A549 treated with AZD2906 at 1 μM for 4 hours (cell line): ENCODE measurements at places on chromosomes 7 and 10. TPM values are rescaled to one million over a fixed set of nuclear protein-coding genes. Genes with fewer than 3 reads are reported as not detected.

Gene OAT
- 65.9 to 101 TPM (median 73.9 TPM) in 5 replicates for total RNA-seq

Gene CXCL12
- total RNA-seq, result 0.08 to 0.25 TPM (median 0.19 TPM) in 5 replicates

Gene IGF2BP3
- 24.0 to 37.3 TPM (median 29.7 TPM) in 5 replicates for total RNA-seq

Gene DNA2
- total RNA-seq, result 7.1 to 11.5 TPM (median 8.4 TPM) in 5 replicates

Gene KLF14
- total RNA-seq, result 0.03 to 0.07 TPM (median 0.05 TPM) in 4 of 5 replicates, not detected in the other

Gene PCBD1
- total RNA-seq, result 182 to 253 TPM (median 230 TPM) in 5 replicates

Gene AMZ1
- 0.05 to 0.08 TPM (median 0.06 TPM) in 5 replicates for total RNA-seq

Gene VKORC1L1
- 24.3 to 30.7 TPM (median 29.4 TPM) in 5 replicates for total RNA-seq

Gene PFKFB3
- 115 to 140 TPM (median 134 TPM) in 5 replicates for total RNA-seq

Gene STEAP1B
- total RNA-seq, result 0.07 to 0.19 TPM (median 0.12 TPM) in 4 of 5 replicates, not detected in the other

Gene MYL10
- total RNA-seq, result not detected in 5 replicates

Gene NXPH1
- not detected in 5 replicates for total RNA-seq

Gene CABCOCO1
- total RNA-seq, result 0.16 to 0.50 TPM (median 0.41 TPM) in 5 replicates

Gene TYW1B
- 2.2 to 2.8 TPM (median 2.6 TPM) in 5 replicates for total RNA-seq

Gene GNAT3
- total RNA-seq, result not detected in 5 replicates

Gene TDRD1
- not detected in 5 replicates for total RNA-seq

Gene STEAP2
- total RNA-seq, result 3.0 to 4.2 TPM (median 3.9 TPM) in 5 replicates

Gene ICA1
- total RNA-seq, result 0.63 to 1.3 TPM (median 1.1 TPM) in 5 replicates

Gene CYP2C19
- not detected in 5 replicates for total RNA-seq

Gene PITRM1
- total RNA-seq, result 78.4 to 80.3 TPM (median 79.2 TPM) in 5 replicates

Gene LEP
- not detected in 5 replicates for total RNA-seq

Gene DUSP5
- 105 to 145 TPM (median 121 TPM) in 5 replicates for total RNA-seq

Gene HOXA9
- total RNA-seq, result 0.37 to 0.89 TPM (median 0.53 TPM) in 5 replicates

Gene NKX2-3
- 0.05 to 0.09 TPM (median 0.06 TPM) in 5 replicates for total RNA-seq

Gene GNGT1
- total RNA-seq, result 0.19 TPM in 1 of 5 replicates, not detected in the others

Gene ABCB4
- total RNA-seq, result 0.10 TPM in 1 of 5 replicates, not detected in the others

Gene ZNF365
- 0.83 to 1.00 TPM (median 0.91 TPM) in 5 replicates for total RNA-seq

Gene FGFBP3
- total RNA-seq, result 2.1 to 2.7 TPM (median 2.6 TPM) in 5 replicates

Gene GPR15LG
- not detected in 5 replicates for total RNA-seq

Gene SFMBT2
- total RNA-seq, result 5.9 to 7.6 TPM (median 7.0 TPM) in 5 replicates

Gene TMEM273
- total RNA-seq, result not detected in 5 replicates

Gene CCDC71L
- 7.7 to 13.6 TPM (median 12.1 TPM) in 5 replicates for total RNA-seq

Gene MTPN
- 93.8 to 121 TPM (median 107 TPM) in 5 replicates for total RNA-seq

Gene LLCFC1
- not detected in 5 replicates for total RNA-seq

Gene PMS2
- total RNA-seq, result 9.3 to 14.8 TPM (median 11.2 TPM) in 5 replicates

Gene GFRA1
- total RNA-seq, result 8.8 to 10.2 TPM (median 9.7 TPM) in 5 replicates

Gene SDHAF3
- total RNA-seq, result 21.1 to 37.6 TPM (median 21.4 TPM) in 5 replicates

Gene TUBAL3
- total RNA-seq, result 0.23 to 0.31 TPM (median 0.31 TPM) in 5 replicates

Gene STMP1
- total RNA-seq, result 28.1 to 31.7 TPM (median 30.6 TPM) in 5 replicates

Gene STEAP4
- 0.01 to 0.02 TPM (median 0.02 TPM) in 4 of 5 replicates, not detected in the other for total RNA-seq

Gene SPDYE2B
- not detected in 5 replicates for total RNA-seq

Gene BTAF1
- 9.6 to 13.4 TPM (median 12.3 TPM) in 5 replicates for total RNA-seq

Gene KCP
- total RNA-seq, result 0.11 to 0.21 TPM (median 0.20 TPM) in 5 replicates

Gene CNNM1
- total RNA-seq, result 22.8 to 27.4 TPM (median 25.6 TPM) in 5 replicates

Gene PNLIP
- 0.13 to 0.28 TPM (median 0.14 TPM) in 4 of 5 replicates, not detected in the other for total RNA-seq

Gene IMMP2L
- 16.0 to 19.5 TPM (median 18.8 TPM) in 5 replicates for total RNA-seq

Gene TRIM50
- not detected in 5 replicates for total RNA-seq

Gene TIMM23B
- 14.8 to 24.9 TPM (median 17.8 TPM) in 5 replicates for total RNA-seq

Gene PKD2L1
- total RNA-seq, result 0.06 to 0.33 TPM (median 0.16 TPM) in 4 of 5 replicates, not detected in the other

Gene PFKP
- 513 to 564 TPM (median 546 TPM) in 5 replicates for total RNA-seq

Gene MBL2
- not detected in 5 replicates for total RNA-seq

Gene EMX2
- total RNA-seq, result 0.03 TPM in 1 of 5 replicates, not detected in the others

Gene PUS7
- 22.8 to 35.8 TPM (median 22.9 TPM) in 5 replicates for total RNA-seq

Gene KAZALD1
- total RNA-seq, result 2.0 to 3.4 TPM (median 3.1 TPM) in 5 replicates

Gene FEZF1
- not detected in 5 replicates for total RNA-seq

Gene ASZ1
- not detected in 5 replicates for total RNA-seq

Gene ATOH7
- total RNA-seq, result 0.08 to 0.36 TPM (median 0.21 TPM) in 5 replicates
